Activated CD4-positive, alpha-beta T cell treated with anti-CD3 and anti-CD28 coated beads, Interleukin-2, amount 50 U/mL, for 48 hours (primary cell): ENCODE measurements at places on chromosomes 3 and 15.

GRCh38 chr3:185779461-185779860 is 45.4 kb downstream of the IGF2BP2 start:
- DNase-seq, result no peak

GRCh38 chr3:150307311-150308036 is 100.6 kb upstream of the TSC22D2 start:
- DNase-seq, result no peak

- DNase-seq, result no peak
These were observed 109.9 kb downstream of the SCAPER start for GRCh38 chr15:76795217-76795616.

- no peak for DNase-seq
These were observed 58.5 kb downstream of the NEK10 start for GRCh38 chr3:27310688-27311087.

GRCh38 chr15:29924750-29925149 is 102.5 kb upstream of the TJP1 start:
- no peak for DNase-seq
